ENCODE measurements at places on chromosomes 4 and X. TPM values are rescaled to one million over a fixed set of nuclear protein-coding genes. Genes with fewer than 3 reads are reported as not detected.

GRCh38 chrX:78456909-78457308 lies 129.5 kb upstream of the CYSLTR1 start:
- DNase-seq, result no peak

DNA sequence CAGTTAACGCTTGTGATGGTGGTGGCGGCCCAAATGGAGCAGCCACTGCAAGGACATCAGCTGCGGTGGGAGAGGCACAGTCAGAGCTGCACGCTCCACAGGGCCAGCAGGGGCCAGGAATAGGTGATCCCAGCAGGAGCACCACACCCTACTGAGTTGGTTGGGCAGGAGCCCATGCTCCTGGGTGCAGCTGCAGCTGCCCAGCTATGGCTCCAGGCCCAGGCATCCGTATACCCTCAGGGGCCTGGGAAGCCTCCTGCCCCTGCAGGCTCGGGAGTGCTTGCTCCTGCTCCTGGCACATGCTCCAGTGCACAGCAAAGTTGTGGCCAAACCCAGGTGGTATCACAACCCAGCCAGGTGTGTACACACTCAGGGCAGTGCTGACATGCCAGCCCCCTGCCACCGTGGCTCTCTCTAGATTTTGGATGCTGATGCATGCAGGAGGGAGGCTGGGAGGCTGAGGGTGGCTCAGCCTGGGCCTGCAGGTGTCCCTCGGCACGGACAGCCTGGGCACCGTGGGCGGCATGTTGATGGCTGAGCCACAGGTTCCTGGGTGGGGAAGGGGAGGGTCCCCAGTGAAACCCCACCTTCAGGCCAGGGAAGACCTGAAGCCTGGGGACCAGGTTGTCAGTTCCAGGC lies 150.2 kb downstream of the CXXC4 start:
- no peak for DNase-seq

DNA sequence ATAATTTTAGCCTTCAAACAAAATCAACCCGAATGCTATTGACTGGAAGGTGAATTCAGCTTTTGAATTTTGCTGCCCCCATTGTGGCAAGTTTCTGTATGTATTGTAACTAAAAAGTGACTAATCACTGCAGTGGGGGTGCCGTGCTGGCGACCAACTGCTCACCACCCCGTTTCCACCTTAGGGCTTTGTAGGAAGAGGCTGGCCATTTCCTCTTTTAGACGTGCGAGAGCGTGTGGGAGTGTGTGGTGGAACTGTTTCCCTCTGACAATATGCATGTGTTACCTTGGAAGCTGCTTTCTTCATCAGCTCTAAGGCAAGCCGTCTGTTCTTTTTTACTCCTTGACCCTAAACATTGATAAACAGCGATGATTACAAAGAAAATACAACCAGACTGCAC lies 78.8 kb downstream of the SEL1L3 start:
- DNase-seq, result no peak

GRCh38 chr4:65651031-65651430 lies 19.3 kb downstream of the EPHA5 start:
- no peak for DNase-seq

DNA sequence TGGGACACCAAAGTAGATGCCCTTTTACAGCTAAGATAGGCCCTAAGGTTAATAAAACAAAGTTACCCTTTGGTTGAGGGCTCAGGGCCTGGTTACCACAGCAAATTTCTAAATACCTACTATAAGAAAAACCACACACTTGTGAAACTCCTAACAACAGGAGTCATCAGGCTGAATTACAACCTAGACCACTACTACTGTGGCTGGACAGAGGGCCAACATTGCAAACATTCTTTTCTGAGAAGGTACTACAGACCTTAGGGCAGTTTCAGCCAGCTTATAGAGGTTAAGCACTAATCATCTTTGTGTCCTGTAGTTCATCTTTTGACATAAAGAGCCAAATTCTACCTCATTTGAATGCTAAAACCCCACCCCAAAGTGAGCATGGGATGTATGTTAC lies 504.0 kb downstream of the RAPGEF2 start:
- DNase-seq, result no peak

DNA sequence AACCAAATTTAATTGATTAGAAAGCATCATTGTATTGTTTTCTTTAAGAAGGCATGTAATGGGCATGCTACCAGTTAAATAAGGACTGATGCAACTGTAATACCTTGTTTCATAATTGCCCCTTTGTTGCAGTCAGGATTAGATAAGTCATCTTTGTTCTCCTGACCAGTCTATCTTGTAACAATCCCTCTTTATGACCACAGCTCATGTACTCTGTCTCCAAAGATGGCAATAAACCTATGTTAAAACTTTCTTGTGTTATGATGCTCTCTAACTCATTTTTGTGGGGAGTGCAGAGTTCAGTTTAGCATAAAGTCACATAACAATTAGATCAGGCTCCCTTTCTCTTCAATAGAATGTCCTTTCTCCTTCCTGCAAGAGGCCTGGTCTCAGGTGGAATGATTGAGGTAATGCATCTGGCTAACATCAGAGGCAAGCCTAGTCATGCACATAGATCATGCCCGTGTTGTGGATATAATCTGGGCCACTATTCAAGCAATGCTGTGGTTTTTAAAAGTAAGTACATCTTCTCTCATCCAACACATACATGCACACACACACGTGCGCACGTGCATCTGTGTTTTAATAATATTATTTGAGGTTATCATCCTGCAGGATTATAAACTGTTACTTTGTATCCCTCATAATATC lies 45.6 kb downstream of the TMEM154 start:
- DNase-seq, result no peak

- DNase-seq, result no peak
Observed at GRCh38 chr4:68864438-68865187, 48.8 kb downstream of the UGT2B10 start.

DNA sequence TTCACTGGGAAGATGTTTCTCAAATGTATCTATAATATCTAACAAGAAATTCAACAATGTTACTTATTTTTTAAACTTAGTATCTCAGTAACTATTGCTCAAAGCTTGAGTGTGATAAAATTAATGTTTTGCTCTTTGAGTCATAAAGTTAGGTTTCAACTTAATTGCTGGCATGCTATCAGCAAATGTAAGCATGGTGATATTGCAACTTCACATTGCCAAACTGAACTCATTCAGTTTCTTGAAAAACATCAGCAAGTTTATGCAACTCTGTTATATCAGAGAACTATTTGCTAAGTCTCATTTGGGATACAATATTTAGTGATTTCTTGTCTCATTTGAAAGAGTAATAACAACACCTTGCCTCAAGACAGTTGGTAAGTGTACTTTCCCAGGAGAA lies 91.2 kb upstream of the KLF3 start:
- no peak for DNase-seq

GRCh38 chrX:73131276-73131675 lies 52.0 kb upstream of the PABPC1L2A start:
- DNase-seq, result no peak

DNA sequence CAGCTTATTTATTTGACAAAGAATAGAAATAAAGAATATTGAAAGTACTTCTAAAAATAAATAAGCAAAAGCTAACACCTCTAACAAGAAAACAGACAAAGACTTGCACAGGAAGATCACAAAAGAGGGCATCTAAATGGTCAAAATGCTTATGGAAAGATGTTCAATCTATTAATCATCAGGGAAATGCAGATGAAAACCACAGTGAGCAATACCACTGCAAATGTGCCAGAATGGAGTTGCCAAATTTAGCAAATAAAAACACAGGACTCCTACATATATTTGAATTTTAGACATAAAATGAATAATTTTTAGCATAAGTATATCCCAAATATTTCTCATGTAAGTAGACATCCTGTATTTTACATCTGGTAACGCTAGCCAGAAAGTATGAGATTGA lies 56.1 kb upstream of the HPGD start:
- DNase-seq, result no peak

DNA sequence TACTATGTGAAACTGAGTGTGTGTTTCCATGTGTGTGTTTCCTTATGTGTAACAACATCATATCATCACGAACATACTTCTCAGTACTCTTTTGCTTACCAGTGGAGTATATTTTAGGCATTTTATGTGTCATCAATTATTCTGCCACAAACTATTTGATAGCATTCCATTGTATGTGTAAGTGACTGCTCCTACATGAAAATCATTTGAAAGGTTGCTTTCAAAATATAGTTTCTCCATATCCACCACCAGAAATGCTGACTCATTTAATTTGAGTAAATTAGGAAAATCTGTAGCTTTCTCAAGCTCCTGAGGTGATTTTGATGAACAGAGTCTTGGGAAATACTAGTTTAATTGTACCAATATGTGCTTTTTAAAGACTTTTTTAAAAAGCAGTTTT lies 376.2 kb downstream of the PCDH18 start:
- no peak for DNase-seq

- DNase-seq, result no peak
Observed at GRCh38 chrX:3679669-3680068, 33.8 kb downstream of the PRKX start.

DNA sequence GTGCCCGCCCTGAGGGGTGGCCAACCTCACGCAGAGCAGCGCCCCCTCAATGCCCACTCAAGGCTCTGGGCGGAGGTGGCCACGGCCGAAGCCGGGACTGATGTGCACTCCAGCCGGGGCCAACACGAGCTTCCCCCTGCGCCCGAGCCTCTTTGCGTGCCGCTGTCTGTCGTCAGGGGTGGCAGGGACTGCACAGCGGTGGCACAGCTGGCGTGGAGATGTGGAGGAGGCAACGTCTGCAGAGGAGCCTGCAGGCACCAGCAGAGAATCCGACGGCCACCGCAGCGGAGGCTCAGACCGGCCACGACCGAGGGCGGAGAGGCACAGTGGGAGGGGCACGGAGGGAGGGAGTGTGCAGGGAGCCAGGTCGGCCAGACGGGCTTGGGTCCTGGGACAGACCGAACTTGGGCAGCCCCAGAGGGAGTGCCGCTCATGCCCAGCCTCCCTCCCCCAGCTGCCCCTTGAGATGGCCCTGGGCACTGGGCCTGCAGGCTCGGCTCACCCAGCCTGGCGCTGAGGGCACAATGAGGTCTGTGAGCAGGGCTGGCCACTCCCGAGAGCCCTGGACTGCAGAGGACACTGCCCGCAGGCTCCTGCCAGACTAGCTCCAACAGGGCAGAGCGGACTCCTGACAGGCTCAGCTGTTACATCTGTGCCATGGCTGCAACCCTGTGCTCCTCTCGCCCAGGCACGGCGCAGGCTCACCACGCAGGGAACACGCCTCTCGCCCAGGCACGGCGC lies 46.5 kb upstream of the CPLX1 start:
- DNase-seq, result no peak

DNA sequence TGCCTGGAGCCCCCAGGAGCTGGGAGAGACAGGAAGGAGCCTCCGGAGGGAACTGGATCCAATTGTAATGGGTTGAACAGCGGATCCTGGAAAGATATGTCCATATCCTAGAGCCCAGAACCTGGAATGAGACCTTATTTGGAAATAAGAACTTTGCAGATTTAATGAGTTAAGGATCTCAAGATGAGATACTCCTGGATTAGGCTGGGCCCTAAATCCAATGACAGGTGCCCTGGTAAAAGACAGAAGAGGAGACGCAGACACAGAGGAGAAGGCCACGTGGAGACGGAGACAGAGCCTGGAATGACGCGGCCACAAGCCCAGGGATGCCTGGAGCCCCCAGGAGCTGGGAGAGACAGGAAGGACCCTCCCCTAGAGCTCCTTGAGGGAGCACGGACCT lies 34.1 kb downstream of the P2RY8 start:
- DNase-seq, result no peak

- no peak for DNase-seq
Observed at GRCh38 chrX:14939644-14940043, 66.4 kb downstream of the MOSPD2 start.

The TCEAL6 gene
- not detected for total RNA-seq

The PNMA6F gene
- not detected for total RNA-seq

The FABP2 gene
- total RNA-seq, result not detected

The DGKK gene
- not detected for total RNA-seq
